Activated naive CD8-positive, alpha-beta T cell treated with anti-CD3 and anti-CD28 coated beads for 36 hours (primary cell): ENCODE measurements at places on chromosomes 3 and 15. TPM values are rescaled to one million over a fixed set of nuclear protein-coding genes. Genes with fewer than 3 reads are reported as not detected.

Gene ITGB5
- 0.34 TPM for total RNA-seq

Gene HESX1
- total RNA-seq = 0.38 TPM

Gene PDZRN3
- total RNA-seq = not detected

Gene GPR62
- not detected for total RNA-seq

Gene ROBO2
- total RNA-seq = not detected

DNA sequence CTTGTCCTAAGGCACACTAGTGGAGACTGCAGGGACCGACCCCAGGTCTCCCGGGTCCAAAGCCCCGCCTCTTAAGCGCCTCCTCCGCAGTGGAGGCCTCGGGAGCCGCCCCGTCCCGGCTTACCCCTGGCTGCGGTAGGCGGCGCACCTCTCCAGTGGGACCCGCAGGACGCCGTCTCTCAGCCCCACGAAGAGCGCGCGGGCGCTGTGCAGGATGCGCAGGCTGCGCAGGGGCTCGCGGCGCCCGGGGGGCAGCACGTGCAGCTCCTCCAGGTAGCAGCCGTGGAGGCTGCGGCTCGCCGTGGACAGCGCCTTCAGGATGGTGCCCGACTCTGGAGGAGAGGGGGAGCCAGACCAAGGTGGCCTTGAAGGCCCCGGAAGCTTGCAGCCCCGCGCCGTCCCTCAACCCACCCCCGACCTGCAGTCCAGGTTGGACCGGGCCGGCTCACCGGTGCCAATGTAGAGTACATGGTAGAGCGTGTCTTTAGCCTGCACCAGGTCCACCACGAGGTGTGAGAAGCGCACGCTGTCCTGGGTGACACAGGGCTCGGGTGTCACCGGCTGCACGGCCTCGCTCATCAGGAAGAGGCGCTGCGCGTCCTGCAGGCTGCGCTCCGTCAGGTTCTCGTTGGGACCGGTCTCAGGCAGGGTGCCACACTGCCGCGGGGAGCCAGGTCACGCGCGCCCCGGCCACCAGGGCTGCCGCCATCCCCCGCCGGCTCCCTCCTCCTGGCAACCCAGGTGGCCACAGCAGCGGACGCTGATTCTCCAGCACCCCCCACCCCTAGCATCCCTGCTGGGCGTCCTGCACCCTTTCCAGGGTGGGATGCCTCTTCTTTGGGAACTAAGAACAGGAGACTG is 105.5 kb downstream of the SEMA5B start:
- DNase-seq = peak; percentile 62
- no peak overlapping the region for H3K27ac ChIP-seq
- H3K4me3 ChIP-seq = no peak overlapping the region
- no peaks in the 10 kb centered on the region for H3K36me3 ChIP-seq

DNA sequence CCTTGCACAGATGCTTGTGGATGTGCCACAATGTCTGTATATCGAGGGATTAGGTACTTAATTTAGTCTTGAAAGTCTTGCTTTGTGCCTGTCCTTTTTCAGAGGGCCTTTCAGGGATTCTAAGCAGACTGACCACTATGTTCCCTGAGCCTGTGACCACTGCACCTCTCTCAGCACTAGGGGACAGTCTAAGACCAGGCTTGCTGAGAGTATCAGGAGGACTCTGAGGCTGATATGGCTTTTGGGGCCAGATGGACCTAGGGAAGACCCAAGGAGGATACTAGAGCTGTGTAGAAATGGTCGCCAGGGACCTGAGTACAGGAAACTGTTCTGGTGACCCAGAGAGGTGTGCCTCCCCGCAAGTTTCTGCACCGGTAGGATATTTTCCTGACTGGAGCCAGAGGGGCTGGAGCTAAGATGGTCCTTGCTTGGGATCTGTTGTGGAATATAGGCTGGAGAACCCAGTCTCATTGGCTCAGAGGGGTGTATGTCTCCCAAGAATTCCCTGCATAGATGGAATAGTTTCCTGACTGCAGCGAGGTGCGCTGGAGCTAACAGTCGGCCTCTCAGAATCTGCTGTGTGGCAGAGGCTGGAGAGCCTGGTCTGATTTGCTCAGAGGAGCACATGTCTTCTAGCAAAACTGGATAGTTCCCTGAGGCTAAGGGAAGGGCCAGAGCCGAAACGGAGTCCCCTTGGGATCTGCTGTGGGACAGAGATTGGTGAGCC is 213.2 kb upstream of the DCBLD2 start:
- H3K27ac ChIP-seq = no peak overlapping the region
- no peaks in the 10 kb centered on the region for H3K27me3 ChIP-seq
- no peaks in the 10 kb centered on the region for H3K36me3 ChIP-seq
- H3K4me3 ChIP-seq = no peak overlapping the region

DNA sequence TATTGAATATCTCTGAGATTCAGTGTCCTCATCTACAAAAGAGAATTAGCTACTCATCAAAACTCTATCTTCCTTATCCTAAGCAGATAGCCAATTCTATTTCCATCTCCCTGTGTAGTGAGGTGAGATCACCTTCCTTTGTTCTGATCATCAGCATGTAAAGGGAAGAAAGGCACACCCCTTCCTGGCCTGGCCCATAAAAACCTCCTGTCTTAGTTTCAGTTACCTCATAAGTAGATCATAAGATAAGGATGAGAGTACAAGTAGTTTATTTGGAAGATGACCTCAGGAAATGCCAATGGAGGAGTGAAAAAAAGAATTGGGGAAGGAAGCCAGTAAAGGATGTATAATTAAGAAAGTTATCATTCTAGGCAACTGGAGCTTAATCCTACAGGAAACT is 114.5 kb upstream of the GADL1 start:
- DNase-seq = no peak
- H3K27me3 ChIP-seq = no peaks in the 10 kb centered on the region
- H3K36me3 ChIP-seq = no peaks in the 10 kb centered on the region

GRCh38 chr15:62975515-62975914 is 67.0 kb upstream of the TPM1 start:
- no peak overlapping the region for H3K4me3 ChIP-seq
- H3K27ac ChIP-seq = no peak overlapping the region
- no peaks in the 10 kb centered on the region for H3K36me3 ChIP-seq
- H3K27me3 ChIP-seq = peaks cover 10% of the 10 kb centered on the region
- DNase-seq = no peak

DNA sequence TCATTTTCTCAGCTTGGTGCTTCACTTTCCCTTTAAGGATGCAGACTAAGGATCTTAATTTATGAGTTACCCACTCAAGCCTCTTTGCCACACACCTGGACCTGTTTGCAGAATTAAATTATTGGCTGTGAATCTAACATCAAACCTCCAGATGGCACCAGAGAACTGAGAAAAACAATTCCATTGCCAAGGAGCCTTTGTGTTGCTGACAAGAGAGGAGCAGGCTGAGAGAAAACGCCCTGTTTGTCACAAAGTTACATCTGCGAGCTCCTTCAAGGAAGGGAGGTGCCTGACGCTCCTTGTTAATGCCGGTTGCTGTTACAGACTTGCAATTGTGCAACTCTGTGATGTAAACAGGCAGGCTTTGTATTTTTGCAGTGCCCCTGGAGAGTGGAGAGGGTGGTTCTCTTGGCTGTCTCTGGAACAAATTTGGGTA is 36.3 kb upstream of the TMC3 start:
- DNase-seq = no peak
- H3K4me1 ChIP-seq = peaks cover 10% of the 10 kb centered on the region
- H3K36me3 ChIP-seq = no peaks in the 10 kb centered on the region
- H3K4me3 ChIP-seq = no peak overlapping the region
- H3K27ac ChIP-seq = no peak overlapping the region

DNA sequence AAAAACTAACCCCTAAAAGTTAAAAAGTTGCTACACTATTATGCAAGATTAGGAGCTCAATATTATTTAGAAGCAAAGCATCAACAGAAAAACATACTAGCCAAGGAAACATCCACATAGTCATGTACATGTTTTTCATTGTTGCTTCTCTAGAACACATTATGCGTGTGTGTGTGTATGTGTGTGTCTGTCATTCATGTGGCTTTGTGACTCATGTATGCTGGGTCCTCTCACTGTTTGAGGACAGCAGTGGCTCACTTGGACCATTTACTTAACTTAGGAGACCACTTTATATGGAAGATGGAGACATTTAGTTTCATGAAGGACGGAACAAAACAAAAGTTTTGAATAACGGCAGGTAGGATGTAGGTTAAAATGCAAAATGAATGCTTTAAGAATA is 219.4 kb upstream of the THBS1 start:
- H3K36me3 ChIP-seq = no peaks in the 10 kb centered on the region
- H3K27me3 ChIP-seq = peaks cover 14% of the 10 kb centered on the region
- H3K27ac ChIP-seq = no peak overlapping the region
- peaks cover 3% of the 10 kb centered on the region for H3K4me1 ChIP-seq

GRCh38 chr3:174202561-174202960 is 656.6 kb upstream of the NAALADL2 start:
- DNase-seq = no peak
- H3K27me3 ChIP-seq = no peaks in the 10 kb centered on the region
- H3K4me1 ChIP-seq = no peaks in the 10 kb centered on the region
- no peak overlapping the region for H3K27ac ChIP-seq
- no peak overlapping the region for H3K4me3 ChIP-seq
- H3K36me3 ChIP-seq = no peaks in the 10 kb centered on the region

DNA sequence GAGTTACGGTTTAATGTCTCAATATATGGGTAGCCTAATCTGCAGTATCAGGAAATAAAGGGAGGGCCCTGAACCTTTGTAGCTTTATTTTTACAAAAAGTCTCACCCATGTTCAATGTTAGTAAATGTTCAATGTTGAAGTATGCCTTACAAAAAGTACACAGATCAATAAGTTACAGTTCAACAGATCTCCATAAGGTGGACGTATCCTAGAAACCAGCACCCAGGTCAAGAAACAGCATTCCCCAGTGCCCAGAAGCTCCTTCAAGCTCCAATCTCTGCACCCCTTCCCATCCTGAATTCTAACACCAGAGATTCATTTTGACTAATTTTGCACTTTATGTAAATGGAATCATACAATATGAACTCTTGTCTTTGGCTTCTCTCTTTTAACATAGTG is 31.3 kb downstream of the COLQ start:
- no peaks in the 10 kb centered on the region for H3K27me3 ChIP-seq
- H3K4me3 ChIP-seq = no peak overlapping the region
- peaks cover 3% of the 10 kb centered on the region for H3K36me3 ChIP-seq
- no peak for DNase-seq

GRCh38 chr3:152328841-152329240 is 60.1 kb downstream of the MBNL1 start:
- peaks cover 75% of the 10 kb centered on the region for H3K4me1 ChIP-seq
- peak overlapping the region; percentile 48 for H3K4me3 ChIP-seq
- H3K27ac ChIP-seq = peak overlapping the region; percentile 86
- H3K36me3 ChIP-seq = peaks cover 59% of the 10 kb centered on the region
- H3K27me3 ChIP-seq = no peaks in the 10 kb centered on the region
- no peak for DNase-seq

DNA sequence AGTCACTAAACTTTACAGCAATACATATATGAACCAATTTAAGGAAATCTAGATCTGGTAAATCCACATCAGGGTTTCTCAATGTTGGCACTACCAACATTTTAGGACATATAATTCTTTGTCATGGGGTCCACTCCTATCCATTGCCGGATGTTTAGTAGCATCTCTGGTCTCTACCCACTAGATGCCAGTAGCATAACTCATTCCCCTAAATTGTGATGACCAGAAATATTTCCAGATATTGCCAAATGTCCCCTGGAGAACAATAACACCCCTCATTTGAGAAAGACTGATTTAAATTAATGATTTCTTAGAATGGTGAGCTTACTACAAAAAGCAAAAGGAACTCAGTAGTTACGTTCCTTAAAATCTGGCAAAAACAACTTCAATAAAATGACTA is 23.1 kb upstream of the ANKRD28 start:
- H3K36me3 ChIP-seq = no peaks in the 10 kb centered on the region
- H3K27ac ChIP-seq = no peak overlapping the region
- H3K27me3 ChIP-seq = no peaks in the 10 kb centered on the region
- H3K4me3 ChIP-seq = no peak overlapping the region

GRCh38 chr3:17182166-17182565 is 297.4 kb downstream of the PLCL2 start:
- H3K4me3 ChIP-seq = no peak overlapping the region
- H3K36me3 ChIP-seq = peaks cover 31% of the 10 kb centered on the region
- peaks cover 37% of the 10 kb centered on the region for H3K4me1 ChIP-seq
- no peaks in the 10 kb centered on the region for H3K27me3 ChIP-seq

GRCh38 chr3:62817678-62818077 is 57.5 kb downstream of the CADPS start:
- no peaks in the 10 kb centered on the region for H3K4me1 ChIP-seq
- DNase-seq = no peak
- no peaks in the 10 kb centered on the region for H3K36me3 ChIP-seq
- H3K4me3 ChIP-seq = no peak overlapping the region
- no peaks in the 10 kb centered on the region for H3K27me3 ChIP-seq

DNA sequence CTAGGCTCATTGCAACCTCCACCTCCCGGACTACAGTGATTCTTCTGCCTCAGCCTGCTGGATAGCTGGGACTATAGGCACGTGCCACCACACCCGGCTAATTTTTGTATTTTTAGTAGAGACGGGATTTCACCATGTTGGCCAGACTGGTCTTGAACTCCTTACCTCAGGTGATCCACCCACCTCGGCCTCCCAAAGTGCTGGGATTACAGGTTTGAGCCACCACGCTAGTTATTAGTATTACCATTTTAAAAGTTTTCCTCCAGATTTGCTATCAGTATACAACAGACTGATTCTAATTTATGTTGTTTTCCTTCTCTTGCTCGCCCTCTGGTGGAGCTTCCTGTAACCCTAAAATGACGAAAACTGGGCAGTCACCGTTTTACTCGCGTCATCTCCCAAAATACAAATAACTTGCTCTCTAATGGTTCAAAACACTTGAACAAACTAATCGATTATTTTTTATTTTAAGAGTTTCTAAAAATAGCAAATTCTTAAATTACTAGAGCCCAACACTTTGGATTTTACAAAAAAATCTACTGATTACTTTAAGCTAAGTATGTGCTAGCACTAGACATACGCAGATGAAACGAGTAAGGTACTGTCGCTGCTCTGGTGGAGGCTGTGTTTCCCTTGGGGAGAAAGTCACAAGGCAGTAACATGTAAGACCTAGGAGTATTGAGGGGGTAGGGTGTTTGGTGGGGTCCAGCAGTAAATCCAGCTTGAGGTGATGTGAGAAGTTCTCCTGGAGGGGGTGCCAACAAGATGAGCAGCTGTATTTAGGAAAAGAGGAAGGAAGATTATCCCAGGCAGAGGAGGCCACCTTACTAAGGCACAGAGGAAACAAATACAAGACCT is 203.3 kb downstream of the MBNL1 start:
- no peaks in the 10 kb centered on the region for H3K27me3 ChIP-seq
- peaks cover 17% of the 10 kb centered on the region for H3K4me1 ChIP-seq
- H3K4me3 ChIP-seq = peak overlapping the region; percentile 58
- peak; percentile 54 for DNase-seq
